ENCODE measurements at places on chromosomes 5 and 9. TPM values are rescaled to one million over a fixed set of nuclear protein-coding genes. Genes with fewer than 3 reads are reported as not detected.

The BSPRY gene
- total RNA-seq: 7.4 TPM

The IL31RA gene
- total RNA-seq: 0.14 TPM

The TAS2R1 gene
- not detected for total RNA-seq

The S100Z gene
- 1.7 TPM for total RNA-seq

The PCDHB11 gene
- total RNA-seq: not detected

The PRR16 gene
- not detected for total RNA-seq

The SLC6A19 gene
- not detected for total RNA-seq

The SV2C gene
- 0.02 TPM for total RNA-seq

The BTNL8 gene
- not detected for total RNA-seq

The ZNF300 gene
- 0.61 TPM for total RNA-seq

The ADGRD2 gene
- total RNA-seq: not detected

The SLC6A18 gene
- not detected for total RNA-seq

The PCDHB15 gene
- not detected for total RNA-seq

The PRRT1B gene
- not detected for total RNA-seq

The CTXN3 gene
- not detected for total RNA-seq

The ENTPD8 gene
- total RNA-seq: not detected

The SHROOM1 gene
- 3.0 TPM for total RNA-seq

The ADAMTSL1 gene
- total RNA-seq: not detected

The PCDHGA10 gene
- 0.34 TPM for total RNA-seq

The KIF24 gene
- total RNA-seq: 7.8 TPM

The ARHGEF28 gene
- not detected for total RNA-seq

The MYO10 gene
- 0.41 TPM for total RNA-seq

The HRH2 gene
- 16.4 TPM for total RNA-seq

The CNTFR gene
- not detected for total RNA-seq

The SLC28A3 gene
- total RNA-seq: 0.14 TPM

The CACFD1 gene
- total RNA-seq: 0.82 TPM

The ORM1 gene
- total RNA-seq: not detected

The SH3RF2 gene
- 0.45 TPM for total RNA-seq

The NRG2 gene
- total RNA-seq: not detected

The MARCOL gene
- total RNA-seq: not detected

The DHFR gene
- 90.5 TPM for total RNA-seq

The PHF24 gene
- total RNA-seq: not detected

The TIMD4 gene
- total RNA-seq: 1.1 TPM

The C8G gene
- total RNA-seq: 2.3 TPM
